ENCODE measurements at places on chromosomes 7 and 10. TPM values are rescaled to one million over a fixed set of nuclear protein-coding genes. Genes with fewer than 3 reads are reported as not detected.

GRCh38 chr7:123557016-123557397 lies 611 bp downstream of the NDUFA5 start:
- DNase-seq = no peak

RPEL1 gene
- total RNA-seq = not detected

DNA sequence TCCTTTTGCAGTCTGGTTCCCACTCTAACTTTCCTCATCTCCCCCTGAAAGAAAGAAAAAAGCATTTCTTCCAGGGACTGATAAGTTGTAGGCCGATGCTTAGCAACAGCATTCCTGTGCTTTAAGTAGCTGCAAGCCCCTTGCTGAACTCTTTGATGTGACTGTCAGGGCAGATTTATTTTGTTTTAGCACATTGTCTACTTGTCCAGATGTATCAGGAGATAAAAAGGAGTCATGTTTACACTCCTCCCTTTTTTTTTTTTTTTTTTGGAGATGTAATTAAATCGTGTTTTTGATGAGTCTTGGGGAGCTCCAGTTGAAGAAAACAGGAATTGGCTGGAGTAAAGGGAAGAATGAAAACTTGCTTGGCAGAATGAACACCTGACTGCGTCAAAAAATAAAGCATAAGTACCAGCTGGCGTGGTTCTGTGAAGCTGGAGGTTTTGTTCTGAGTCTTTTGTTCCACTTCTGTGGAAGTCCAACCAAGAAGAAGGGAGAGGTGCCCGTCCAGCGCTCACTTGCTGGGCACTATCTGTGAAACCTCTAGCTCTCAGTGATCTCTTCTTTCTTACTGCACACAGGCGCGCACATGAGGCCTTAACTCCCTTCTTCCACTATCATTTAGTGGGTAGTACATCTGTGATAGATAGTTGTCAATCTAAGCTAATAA lies 871.7 kb downstream of the LRMDA start:
- DNase-seq = no peak

DNA sequence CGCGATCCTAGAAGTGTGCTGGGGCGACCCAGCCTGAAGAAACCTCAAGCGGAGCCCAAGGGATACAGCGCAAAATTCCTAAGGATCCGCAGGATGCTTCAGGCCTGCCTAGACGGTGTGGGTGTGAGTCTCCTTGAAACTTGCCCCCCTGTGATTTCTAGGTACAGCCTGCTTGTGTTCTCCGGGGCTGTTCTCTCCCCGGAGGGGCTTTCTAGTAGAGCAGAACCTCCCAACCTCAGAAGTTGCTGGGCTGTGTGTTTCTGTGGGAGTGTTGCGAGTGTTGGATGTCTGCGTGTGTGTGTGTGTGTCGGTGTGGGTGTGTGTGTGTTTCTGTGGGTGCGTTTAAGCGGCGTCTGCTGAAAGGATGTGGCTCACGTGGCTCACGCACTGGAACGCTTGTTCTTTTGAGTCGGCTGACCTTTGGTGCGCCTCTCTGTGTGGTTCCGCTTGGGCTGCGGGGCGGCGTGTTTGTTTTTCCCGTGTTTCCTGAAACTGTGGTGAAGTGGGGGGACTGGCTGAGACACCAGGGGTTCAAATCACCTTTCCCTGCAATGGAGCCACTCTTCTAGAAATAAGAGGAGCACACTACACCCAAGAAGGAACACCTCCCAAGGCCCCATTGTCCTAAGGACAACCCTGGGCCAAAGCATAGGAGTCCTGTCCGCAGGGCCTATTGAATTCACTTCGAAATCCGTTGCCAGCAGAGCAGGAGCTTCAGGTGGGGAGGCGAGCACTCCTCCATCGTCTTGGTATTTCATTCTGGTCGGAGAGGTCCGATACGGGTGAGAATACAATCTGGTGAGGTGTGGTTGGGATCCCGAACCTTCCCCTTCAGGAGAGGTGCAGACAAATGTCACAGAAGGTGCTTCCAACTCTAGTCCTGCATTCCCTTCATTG lies 25.1 kb upstream of the ZNF273 start:
- DNase-seq = no peak

- DNase-seq = no peak
Measured at GRCh38 chr10:5565671-5566581, 41.2 kb downstream of the CALML3 start.

DNA sequence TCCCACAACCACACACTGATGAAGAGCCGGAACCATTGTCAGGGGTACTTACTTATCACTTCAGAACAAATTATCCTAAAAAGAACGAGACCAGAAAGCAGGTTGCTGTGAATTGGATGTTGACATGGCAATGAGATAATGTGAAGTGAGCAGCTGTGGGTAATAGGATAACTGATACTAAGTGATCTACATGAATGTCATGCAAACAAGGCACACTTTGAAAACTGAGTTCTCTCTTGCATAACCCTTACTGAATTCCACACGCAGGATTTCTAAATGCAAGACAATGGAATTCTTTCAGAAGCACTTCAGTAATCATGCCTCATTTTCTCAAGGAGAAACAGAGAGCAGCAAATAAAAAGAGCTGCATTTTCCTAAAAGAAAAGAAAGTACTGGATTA lies 242.5 kb upstream of the TMEM229A start:
- DNase-seq = no peak

- DNase-seq = no peak
Measured at GRCh38 chr10:126730856-126731609, 60.5 kb upstream of the C10orf90 start.

DNA sequence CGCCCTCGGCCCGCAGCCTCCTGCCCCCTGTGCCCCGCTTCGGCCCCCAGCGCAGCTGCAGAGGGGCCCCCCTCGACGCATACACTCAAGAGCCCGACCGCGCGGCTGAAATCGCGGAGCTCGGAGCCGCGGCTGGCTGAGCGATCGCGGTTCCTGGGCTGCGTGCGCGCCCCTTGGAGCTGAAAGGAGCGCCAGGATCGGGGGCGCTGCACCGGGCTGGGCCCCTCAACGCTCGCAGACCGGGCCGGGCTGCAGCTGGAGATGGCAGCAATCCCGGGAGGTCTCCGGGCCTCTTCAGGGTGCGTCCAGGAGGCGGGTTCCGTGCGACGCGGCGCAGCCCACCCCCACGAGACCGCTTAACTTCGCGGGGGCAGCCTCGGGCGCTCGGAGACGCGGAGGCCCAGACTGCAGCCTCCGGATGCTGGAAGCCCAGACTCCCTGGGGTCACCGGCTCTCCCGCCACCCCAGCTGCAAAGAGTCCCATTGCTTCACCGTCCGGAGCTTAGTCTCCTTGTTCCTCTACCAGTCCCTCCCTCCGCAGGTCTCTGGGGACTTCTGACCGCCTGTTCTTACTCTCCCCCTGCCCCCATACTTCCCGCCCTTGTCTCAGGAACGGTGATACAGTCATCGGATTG lies 73.0 kb upstream of the LRRC4 start:
- DNase-seq = no peak

GRCh38 chr10:32189400-32190084 lies 133.3 kb upstream of the KIF5B start:
- DNase-seq = no peak

GRCh38 chr10:5464546-5464945 lies 34.8 kb downstream of the CALML5 start:
- DNase-seq = no peak
